ENCODE measurements at places on chromosomes 4 and X.

- DNase-seq, result no peak
Observed at GRCh38 chr4:174381440-174381800, 97.7 kb downstream of the CEP44 start.

DNA sequence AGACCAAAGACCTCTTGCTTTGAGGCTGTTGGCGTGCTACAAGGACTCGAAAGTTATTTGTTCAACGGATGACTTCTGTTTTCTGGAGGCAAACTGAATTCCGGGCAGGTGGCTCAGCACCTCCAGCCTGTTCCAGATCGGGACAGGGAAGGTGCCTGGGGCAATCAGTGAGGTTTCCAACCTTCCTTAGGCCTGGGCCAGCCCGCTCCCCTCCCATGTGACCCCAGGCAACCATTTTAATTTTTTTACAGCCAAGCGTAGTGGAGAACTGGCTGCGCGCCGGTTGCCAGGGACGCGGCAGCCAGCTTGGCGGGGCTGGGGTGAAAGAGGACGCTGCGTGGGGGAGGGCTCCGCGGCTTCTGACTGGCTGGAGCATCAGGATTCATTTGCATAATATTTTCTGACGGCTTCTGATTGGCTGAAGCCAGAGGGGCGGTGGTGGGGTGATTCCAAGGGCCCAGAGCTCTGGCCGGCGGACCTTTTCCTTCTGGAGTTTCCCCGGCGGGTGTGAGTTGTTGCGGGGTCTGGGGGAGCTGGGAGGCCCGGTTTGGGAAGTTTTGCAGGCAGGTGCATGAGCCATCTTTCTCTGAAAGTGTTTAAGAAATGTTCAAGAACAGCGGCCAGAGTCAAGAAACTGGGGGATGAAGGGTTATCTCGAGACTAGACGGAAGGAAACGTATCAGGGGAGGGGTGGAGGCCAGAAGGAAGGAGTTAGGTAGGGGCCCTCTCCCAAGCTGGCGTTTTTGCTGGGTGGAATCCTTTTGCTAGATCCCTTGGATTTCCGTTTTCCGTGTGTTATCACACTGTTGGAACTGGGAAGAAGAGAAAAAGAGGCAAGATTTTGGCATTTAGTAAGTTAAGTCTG, at the start of gene MID1IP1:
Gene MID1IP1 (plus strand): TSS at position 479 of the 865 bp plus-strand sequence. CDS start 3,488 bp downstream, outside the sequence.
- DNase-seq, result peak; percentile 93

GRCh38 chrX:12758291-12758690, 32.9 kb upstream of the PRPS2 start:
- no peak for DNase-seq

DNA sequence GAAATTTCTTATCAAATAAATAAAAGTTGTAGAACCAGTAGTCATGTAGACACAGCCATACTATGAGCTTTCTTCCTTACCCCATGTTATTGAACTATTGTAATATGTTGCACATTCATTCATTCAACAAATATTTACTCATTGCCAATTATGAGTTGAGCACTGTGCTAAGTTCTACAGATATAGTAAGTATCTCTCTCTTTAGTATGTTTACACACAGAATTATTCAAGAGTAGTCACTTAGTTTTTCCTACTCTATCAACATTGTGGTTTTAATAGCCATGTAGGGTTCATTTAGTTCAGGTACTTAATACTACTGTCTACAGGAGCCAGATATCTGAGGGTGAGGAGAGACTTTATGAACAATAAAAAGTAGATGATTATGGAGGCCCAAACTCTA, 86.2 kb downstream of the TEX13A start:
- no peak for DNase-seq

- no peak for DNase-seq
Observed at GRCh38 chrX:149129767-149130166, 375.3 kb downstream of the IDS start.

Data from mucosa of descending colon (tissue), 3 donors.